Tibial nerve (tissue), 4 donors: ENCODE measurements at places on chromosomes 6 and 20.

GRCh38 chr6:167703781-167704180 is 122.9 kb upstream of the AFDN start:
- DNase-seq = no peak
- H3K4me3 ChIP-seq = no peak overlapping the region
- H3K27ac ChIP-seq = no peak overlapping the region
- no peaks in the 10 kb centered on the region for H3K4me1 ChIP-seq

- H3K27ac ChIP-seq = no peak overlapping the region
- no peak for DNase-seq
- H3K36me3 ChIP-seq = no peaks in the 10 kb centered on the region
- H3K4me3 ChIP-seq = no peak overlapping the region
- no peaks in the 10 kb centered on the region for H3K4me1 ChIP-seq
Observed at GRCh38 chr6:53494076-53494475, 50.8 kb downstream of the GCLC start.

- DNase-seq = no peak
- H3K27ac ChIP-seq = no peak overlapping the region
- no peaks in the 10 kb centered on the region for H3K27me3 ChIP-seq
- no peak overlapping the region for H3K4me3 ChIP-seq
- no peaks in the 10 kb centered on the region for H3K4me1 ChIP-seq
Observed at GRCh38 chr6:93177438-93177837, 241.9 kb downstream of the EPHA7 start.

GRCh38 chr6:138510093-138510492 is 10.8 kb upstream of the NHSL1 start:
- no peak overlapping the region for H3K4me3 ChIP-seq
- H3K27me3 ChIP-seq = no peaks in the 10 kb centered on the region
- no peak overlapping the region for H3K27ac ChIP-seq

GRCh38 chr6:124577734-124578281 is 384.4 kb upstream of the RNF217 start:
- no peak overlapping the region for H3K4me3 ChIP-seq
- no peaks in the 10 kb centered on the region for H3K27me3 ChIP-seq
- H3K27ac ChIP-seq = no peak overlapping the region
- H3K4me1 ChIP-seq = no peaks in the 10 kb centered on the region

GRCh38 chr6:170371080-170371479 is 64.5 kb downstream of the FAM120B start:
- no peaks in the 10 kb centered on the region for H3K36me3 ChIP-seq
- H3K4me3 ChIP-seq = no peak overlapping the region
- H3K4me1 ChIP-seq = peaks cover 2% of the 10 kb centered on the region
- no peaks in the 10 kb centered on the region for H3K27me3 ChIP-seq
- no peak for DNase-seq

GRCh38 chr6:5213836-5214235 is 46.9 kb downstream of the LYRM4 start:
- H3K27me3 ChIP-seq = no peaks in the 10 kb centered on the region
- H3K4me1 ChIP-seq = no peaks in the 10 kb centered on the region
- DNase-seq = no peak
- no peak overlapping the region for H3K4me3 ChIP-seq
- H3K36me3 ChIP-seq = no peaks in the 10 kb centered on the region

DNA sequence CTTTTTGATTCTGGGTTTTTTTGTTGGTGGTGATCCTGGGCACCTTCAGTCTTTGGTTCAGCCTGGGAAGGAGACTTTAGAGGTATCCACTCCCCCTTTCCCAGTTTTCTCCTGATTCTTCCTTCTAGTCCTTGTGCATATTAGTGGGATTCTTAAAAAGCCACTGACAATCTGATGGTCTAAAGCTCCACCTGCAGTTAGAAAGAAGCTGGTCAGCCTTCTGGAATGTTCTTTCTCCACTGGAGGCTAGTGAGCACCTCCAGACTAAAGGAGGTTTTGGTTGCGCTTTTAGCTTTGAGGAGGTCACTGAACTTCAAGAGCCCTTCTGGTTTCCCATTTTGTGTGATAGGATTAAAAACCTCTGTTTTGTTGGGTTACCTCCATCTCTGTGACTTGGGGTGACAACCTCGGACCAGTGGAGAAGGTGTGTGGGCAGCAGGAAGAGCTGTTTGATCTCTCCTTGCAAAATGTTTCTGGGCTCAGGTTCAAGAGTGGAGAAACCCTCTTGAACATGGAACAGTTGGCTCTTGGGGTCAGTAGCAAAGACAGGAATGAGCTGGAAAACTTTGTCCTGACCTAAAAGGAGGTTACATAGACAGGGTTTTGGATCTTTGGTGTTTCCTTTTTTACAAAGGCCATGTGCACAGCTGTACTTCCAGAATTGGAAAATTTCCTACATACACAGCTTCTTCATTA is 29.0 kb downstream of the JARID2 start:
- no peaks in the 10 kb centered on the region for H3K27me3 ChIP-seq
- peaks cover 3% of the 10 kb centered on the region for H3K4me1 ChIP-seq
- no peaks in the 10 kb centered on the region for H3K36me3 ChIP-seq
- peak; percentile 42 for DNase-seq
- H3K4me3 ChIP-seq = no peak overlapping the region
- H3K27ac ChIP-seq = no peak overlapping the region

- H3K36me3 ChIP-seq = no peaks in the 10 kb centered on the region
- H3K4me1 ChIP-seq = no peaks in the 10 kb centered on the region
- DNase-seq = no peak
- no peak overlapping the region for H3K4me3 ChIP-seq
- peak overlapping the region; percentile 43 for H3K27ac ChIP-seq
Observed at GRCh38 chr20:45818239-45818638, 5.8 kb downstream of the UBE2C start.

- DNase-seq = peak; percentile 51
- no peak overlapping the region for H3K27ac ChIP-seq
- H3K27me3 ChIP-seq = no peaks in the 10 kb centered on the region
Observed at GRCh38 chr6:149026530-149026942, 279.7 kb downstream of the UST start.

DNA sequence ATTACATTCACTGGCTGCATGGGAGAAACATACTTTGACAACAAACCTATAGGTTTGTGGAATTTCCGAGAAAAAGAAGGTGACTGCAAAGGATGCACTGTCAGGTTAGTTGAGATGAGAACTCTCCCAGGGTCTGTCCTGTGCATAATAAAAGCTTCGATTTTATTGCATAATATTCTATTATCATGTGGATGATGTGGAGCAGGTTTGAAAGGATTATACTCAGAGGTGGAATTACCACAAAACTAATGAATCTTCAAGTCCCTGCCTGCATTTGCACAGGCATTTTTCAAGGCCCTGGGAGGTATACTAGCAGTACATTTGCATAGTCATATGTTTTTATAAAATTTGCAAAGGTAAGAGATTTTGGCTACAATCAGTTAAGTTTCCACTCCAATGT is 249.8 kb downstream of the ARHGAP18 start:
- H3K27me3 ChIP-seq = no peaks in the 10 kb centered on the region
- H3K27ac ChIP-seq = no peak overlapping the region
- peaks cover 68% of the 10 kb centered on the region for H3K36me3 ChIP-seq

DNA sequence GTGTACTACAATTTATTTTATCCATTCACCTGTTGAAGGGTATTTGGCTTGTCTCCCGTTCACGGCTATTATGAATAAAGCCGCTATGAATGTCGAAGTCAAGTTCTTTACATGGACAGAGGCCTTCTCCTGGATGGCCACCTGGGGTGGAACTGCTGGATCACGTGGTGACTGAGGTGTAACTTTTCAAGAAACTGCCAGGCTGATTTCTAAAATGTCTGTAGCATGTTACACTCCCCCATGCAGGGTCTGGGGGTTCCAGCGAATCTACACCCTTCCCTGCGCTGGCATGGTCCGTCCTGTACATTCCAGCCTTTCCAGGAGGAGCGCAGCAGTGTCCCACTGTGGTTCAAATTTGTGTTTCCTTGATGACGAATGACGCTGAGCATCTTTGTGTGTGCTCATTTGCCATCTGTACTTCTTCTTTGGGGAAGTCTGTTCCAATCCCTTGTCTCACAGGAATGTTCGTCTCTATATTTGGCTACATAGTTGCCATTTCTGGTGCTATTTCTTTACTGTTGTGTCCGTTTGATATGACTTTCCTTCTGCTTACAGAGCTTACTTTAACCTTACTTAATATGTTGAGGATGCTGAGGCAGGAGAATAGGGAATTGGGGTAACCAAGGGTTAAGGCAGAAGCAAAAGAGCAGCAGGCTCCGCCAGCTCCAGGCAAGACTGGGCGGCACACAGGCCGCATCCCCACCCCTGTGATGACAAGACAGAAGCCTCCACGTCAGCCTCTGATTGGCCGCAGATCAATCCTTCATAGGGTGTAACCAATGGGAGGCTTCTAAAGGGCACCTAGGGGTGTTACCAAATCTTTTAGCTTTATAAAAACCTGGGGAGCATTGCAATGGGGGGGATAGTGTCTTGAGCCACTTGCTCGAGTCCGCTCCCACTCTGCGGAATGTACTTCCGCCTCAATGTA is 106.6 kb downstream of the TAF4 start:
- DNase-seq = no peak
- no peak overlapping the region for H3K27ac ChIP-seq
- no peaks in the 10 kb centered on the region for H3K36me3 ChIP-seq
- H3K4me3 ChIP-seq = no peak overlapping the region
- H3K4me1 ChIP-seq = no peaks in the 10 kb centered on the region
- H3K27me3 ChIP-seq = no peaks in the 10 kb centered on the region

GRCh38 chr6:138087593-138088325 is 19.5 kb downstream of the PERP start:
- no peaks in the 10 kb centered on the region for H3K27me3 ChIP-seq
- H3K4me1 ChIP-seq = no peaks in the 10 kb centered on the region
- H3K27ac ChIP-seq = no peak overlapping the region
- no peak overlapping the region for H3K4me3 ChIP-seq
- H3K36me3 ChIP-seq = no peaks in the 10 kb centered on the region

DNA sequence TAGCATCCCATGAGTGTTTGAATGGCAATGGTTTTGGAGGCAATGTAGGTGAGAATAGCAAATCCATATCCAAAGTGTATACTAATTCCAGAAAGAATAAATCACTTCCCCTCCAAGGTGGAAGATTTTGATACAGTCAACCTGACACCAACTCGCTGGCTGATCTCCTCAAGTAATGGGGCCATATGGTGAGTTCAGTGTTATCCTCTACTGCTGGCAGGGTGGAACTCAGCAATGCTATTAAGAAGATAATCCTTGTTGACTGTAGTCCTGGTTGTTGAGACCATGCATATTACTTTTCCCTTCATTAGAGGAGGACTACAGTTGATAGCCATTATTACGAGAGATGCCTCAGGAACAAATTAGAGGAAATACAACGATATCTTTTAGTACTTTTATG is 17.8 kb upstream of the HLA-DQB1 start:
- H3K27ac ChIP-seq = no peak overlapping the region
- H3K4me1 ChIP-seq = no peaks in the 10 kb centered on the region
- H3K27me3 ChIP-seq = no peaks in the 10 kb centered on the region
- no peaks in the 10 kb centered on the region for H3K36me3 ChIP-seq
- no peak overlapping the region for H3K4me3 ChIP-seq

DNA sequence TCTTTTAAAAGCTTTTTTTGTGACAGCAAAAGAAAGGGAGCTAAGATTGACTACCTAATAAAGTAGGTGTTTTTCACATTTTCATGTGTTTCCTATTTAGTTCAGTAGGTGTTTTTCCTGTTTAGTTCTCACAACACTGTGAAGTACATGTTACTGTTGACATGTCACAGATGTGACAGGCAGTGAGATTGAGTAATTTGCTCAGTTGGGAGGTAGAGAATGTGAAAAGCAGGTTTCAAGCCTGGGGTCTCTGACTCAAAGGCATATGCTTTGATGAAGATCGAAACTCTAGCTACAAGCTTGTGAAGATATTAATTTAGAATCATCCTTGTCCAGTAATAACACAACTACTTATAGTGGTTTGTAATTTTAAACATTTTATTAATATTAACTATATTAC is 43.1 kb downstream of the SLX4IP start:
- no peaks in the 10 kb centered on the region for H3K27me3 ChIP-seq
- H3K27ac ChIP-seq = no peak overlapping the region
- DNase-seq = no peak
- no peaks in the 10 kb centered on the region for H3K36me3 ChIP-seq
- H3K4me3 ChIP-seq = no peak overlapping the region
- peaks cover 14% of the 10 kb centered on the region for H3K4me1 ChIP-seq

GRCh38 chr6:159103396-159104162 is 58.8 kb upstream of the TAGAP start:
- no peaks in the 10 kb centered on the region for H3K36me3 ChIP-seq
- H3K27ac ChIP-seq = no peak overlapping the region
- H3K4me1 ChIP-seq = no peaks in the 10 kb centered on the region
- DNase-seq = no peak

DNA sequence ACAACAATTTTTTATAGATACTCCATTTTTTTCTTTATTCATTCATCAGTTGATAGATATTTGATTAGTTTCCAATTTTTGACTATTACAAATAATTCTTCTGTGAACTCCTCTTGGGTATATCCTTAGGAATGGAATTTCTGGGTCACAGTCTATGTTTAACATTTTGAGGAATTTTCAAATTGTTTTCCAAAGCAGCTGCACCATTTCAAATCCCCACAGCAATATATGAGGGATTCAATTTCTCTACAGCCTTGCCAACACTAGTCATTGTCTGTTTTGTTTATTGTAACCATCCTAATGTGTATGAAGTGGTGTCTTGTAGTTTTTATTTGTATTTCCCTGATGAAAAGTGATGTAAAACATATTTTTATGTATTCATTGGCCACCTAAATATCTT is 320.3 kb upstream of the DEFB112 start:
- no peaks in the 10 kb centered on the region for H3K36me3 ChIP-seq
- H3K4me3 ChIP-seq = no peak overlapping the region
- no peaks in the 10 kb centered on the region for H3K27me3 ChIP-seq
- no peak overlapping the region for H3K27ac ChIP-seq
- no peak for DNase-seq

DNA sequence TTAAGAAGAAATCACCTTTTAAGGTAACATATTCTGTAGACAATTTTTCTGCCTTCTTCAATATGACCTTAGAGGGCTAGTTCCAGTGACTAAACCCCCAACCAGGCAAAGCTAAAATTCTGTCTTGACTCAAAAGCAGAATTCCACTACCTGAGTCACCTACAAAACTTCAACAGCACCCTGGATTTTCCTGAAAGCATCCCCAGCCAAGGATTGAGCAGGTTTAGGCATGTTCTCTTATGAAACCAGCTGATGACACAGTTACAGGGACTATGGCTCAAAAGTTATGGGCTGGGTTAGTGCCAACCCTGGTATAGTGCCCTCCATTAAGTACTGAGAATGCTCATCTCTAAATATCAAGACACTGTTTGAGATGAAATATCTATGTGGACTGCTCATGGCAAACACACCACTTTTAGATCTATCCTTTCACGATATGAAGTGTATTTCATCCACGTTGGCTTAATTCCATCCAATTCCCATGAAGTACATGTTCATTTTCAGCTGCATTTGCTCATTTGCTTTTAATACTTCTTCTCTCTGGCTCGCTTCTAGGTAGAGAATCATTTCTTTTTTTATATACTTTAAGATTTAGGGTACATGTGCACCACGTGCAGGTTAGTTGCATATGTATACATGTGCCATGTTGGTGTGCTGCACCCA is 53.6 kb upstream of the TNFAIP3 start:
- DNase-seq = no peak
- peaks cover 6% of the 10 kb centered on the region for H3K4me1 ChIP-seq
- H3K27ac ChIP-seq = no peak overlapping the region
- no peaks in the 10 kb centered on the region for H3K36me3 ChIP-seq

- no peaks in the 10 kb centered on the region for H3K4me1 ChIP-seq
- no peaks in the 10 kb centered on the region for H3K27me3 ChIP-seq
- no peaks in the 10 kb centered on the region for H3K36me3 ChIP-seq
- H3K4me3 ChIP-seq = no peak overlapping the region
Observed at GRCh38 chr6:125267806-125268523, 33.8 kb downstream of the HDDC2 start.
